ENCODE measurements at places on chromosomes 2 and 18.
A peak's percentile ranks its signal among the peaks of the same experiment; 100 is the strongest.

GRCh38 chr18:22238036-22238435 lies 68.6 kb downstream of the GATA6 start:
- DNase-seq, result no peak

DNA sequence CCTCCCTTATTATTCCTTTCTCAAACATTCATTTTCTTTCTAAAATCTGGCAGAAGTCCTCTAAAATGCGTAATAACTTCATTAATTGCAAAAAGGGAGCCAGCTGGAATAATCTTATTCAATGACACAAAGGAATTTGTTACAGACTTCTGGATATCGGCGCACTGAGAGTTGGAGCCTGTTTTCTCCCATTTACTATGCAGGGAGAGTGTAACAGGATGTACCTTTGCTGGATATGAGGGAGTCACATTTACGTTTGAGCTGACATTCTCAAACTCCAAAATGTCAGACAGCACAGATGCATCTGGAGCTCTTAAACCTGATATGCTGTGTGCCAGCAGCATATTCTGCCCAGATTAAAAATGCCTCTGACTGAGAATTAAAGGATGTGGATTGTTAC lies 275.3 kb downstream of the TMX3 start:
- no peak for DNase-seq

GRCh38 chr2:240636563-240637115 lies 11.4 kb downstream of the GPR35 start:
- peak; percentile 4 for DNase-seq

GRCh38 chr18:55324166-55324565 lies 263.8 kb downstream of the TCF4 start:
- DNase-seq, result no peak

DNA sequence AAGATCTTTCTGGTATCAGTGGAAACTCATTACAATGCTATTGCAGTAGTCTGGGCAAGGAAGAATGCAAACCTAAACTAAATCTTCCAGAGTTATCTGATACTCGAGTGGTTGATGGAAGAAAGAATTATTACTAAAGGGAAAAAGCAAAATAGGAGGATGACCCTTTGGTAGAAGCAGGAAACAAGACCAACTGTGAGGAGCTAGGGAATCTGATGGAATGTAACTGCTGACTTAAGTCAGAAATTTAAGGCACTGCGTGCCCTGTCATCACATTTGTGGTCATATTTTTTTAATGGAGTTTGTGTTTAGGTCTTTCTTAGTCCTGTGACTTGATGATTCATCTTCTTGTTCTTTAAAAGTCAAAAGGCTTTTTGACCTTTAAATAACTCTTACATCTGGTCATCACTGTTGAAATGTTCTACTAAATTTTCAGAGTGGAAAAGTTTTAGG lies 36.5 kb upstream of the ARMC9 start:
- DNase-seq, result no peak

DNA sequence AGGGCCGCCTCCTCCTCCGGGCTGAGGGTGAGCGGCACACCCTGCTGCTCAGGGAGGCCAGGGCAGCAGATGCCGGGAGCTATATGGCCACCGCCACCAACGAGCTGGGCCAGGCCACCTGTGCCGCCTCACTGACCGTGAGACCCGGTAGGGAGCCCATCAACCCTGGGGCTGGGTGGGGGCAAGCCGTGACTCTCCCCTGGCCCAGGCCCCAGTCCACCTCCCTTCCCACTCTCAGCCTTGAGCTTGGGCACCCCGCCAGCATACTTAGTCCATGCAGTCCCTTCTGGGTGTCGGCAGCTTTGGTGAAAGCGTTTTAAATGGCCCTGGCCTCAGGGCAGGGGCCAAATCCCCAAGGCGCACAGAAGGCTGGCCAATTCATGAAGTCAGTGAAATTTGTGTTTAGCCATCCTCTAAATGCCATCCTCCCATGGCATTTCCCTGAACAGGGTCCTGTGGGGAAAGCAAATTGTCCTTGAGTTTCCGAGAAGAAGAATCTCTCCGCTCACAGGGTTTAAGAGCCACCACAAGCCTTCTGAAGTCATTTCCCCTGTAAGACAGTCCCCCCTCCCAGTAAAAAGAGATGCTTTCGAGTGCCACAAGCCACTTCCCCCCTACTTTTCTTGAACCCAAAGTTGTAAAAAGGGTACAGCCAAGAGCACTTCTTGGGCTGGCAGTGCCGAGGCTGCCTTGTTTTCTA lies 17.2 kb downstream of the SPEG start:
- no peak for DNase-seq

DNA sequence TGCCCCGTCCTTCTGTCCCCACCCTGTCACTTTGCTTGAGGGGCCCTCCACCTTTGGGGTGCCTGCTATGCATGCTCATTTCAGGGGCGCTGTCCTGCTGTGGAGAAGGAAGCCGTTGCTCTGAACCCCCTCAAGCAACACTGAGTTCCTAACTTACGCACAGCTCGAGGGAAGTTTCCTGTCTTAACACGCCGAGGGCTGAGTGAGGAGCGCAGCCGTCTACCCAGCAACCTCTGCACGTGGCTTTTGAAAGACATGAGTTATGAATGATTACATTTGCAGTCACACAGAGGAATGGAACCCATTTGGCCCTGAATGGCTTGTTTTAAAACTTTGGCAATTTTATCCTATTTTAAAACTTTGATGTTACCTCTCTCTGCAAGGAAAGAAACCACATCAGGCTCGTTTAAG lies 14.0 kb downstream of the RAMP1 start:
- no peak for DNase-seq

GRCh38 chr2:109066917-109067597 lies 61.9 kb upstream of the SH3RF3 start:
- DNase-seq, result no peak

GRCh38 chr18:5693699-5694294 lies 150.0 kb upstream of the EPB41L3 start:
- DNase-seq, result no peak

DNA sequence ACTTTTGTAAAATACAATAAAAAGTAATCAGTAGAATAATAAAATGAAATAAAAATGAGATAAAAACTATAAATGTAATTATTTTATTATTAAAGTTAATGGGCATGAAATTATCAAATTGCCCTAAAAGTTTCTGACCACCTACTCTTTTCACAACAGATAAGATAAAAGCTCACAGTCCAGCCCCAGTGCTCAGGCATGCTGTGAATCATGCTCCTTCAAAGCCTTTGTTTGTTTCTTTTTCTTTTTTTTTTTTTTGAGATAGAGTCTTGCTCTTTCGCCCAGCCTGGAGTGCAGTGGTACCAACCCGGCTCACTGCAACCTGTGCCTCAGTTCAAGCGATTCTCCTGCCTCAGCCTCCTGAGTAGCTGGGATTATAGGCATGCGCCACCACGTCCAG lies 181.7 kb downstream of the ANKRD44 start:
- DNase-seq, result no peak

- DNase-seq, result no peak
Measured at GRCh38 chr2:226399006-226399405, 400.6 kb downstream of the IRS1 start.

- DNase-seq, result no peak
Measured at GRCh38 chr2:113070606-113070975, 2.8 kb downstream of the IL1F10 start.

DNA sequence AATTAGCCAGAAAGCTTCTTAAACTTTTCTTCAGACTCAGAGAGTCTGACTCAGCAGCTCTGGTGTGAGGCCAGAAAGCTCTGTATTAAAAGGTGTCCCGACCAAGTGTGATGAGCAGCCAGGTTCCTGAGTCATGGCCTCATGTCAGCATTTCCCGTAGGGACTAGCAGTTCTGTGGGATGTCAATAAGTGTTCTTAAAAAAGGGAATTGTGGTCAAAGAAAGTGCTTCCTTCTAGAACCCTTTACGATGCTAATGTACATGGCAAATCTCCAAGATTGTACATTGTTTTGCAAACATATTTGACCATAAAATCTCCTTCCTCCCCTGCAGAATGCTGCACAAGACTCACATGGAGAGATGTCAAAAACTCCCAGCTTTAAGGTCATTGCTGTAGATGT lies 80.1 kb downstream of the PLA2R1 start:
- DNase-seq, result peak; percentile 68

- DNase-seq, result no peak
Measured at GRCh38 chr2:106759966-106760365, 126.0 kb downstream of the ST6GAL2 start.

GRCh38 chr18:35941299-35941698 lies 31.2 kb upstream of the RMP24 start:
- DNase-seq, result no peak

DNA sequence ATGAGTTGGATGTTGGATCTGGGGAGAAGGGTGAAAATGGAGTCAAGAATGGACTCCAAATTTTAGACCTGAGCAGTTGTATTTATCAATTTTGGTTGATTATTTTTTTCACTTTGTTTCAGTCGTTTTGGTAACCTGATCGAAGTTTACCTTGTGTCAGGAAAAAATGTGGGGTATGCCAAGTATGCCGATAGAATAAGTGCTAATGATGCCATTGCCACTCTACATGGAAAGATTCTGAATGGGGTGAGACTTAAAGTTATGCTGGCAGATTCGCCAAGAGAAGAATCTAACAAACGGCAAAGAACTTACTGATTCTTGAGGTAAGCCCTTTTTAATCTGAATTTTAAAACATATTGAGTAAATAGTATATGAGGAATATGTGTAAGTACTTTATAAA lies 13.6 kb downstream of the RBM45 start:
- no peak for DNase-seq

DNA sequence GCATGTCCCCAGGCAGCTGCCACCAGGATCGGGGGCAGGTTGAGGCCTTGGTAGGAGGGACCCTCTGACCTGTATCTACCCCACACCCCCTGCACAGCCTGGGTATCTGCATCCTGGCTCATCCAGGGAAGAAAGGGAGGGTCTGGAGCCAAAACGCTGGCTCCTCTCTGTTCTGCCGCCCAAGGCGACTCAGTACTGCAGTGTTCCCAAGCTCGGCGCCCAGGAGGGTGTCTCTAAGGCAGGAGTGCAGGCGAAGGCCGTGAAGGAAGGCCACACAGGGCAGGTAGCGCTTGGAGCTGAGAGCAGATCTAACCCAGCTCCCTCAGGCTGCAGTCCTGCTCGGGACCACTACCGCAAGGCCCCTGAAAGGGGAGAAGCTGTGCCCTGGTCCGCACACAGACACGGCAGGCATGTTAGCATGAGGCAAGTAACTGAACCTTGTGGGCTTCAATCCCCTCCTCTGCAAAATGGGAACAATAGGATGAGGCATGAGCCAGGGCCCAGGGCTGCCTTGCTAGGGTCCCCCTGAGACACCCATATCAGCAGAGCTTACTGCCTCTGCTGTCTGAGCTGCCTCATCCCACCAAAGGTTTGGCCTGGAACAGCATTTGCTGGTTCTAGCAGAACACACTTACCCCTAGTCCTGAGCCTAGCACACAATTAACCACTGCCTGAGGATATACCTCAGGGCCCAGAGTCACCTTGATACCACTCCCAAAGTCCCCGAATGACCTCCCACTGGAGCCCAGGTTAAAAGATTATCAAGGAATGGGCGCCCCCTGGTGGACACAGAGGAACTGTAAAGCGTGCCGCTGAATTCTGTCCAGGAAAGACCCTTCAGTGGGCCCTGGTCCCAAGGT lies 6.5 kb downstream of the PTMA start:
- DNase-seq, result peak; percentile 60

- no peak for DNase-seq
Measured at GRCh38 chr2:62306751-62307468, 111.0 kb downstream of the B3GNT2 start.

GRCh38 chr18:21458310-21458709 lies 142.2 kb downstream of the ESCO1 start:
- no peak for DNase-seq

- no peak for DNase-seq
Measured at GRCh38 chr2:42567364-42567763, 1.1 kb upstream of the MTA3 start.

DNA sequence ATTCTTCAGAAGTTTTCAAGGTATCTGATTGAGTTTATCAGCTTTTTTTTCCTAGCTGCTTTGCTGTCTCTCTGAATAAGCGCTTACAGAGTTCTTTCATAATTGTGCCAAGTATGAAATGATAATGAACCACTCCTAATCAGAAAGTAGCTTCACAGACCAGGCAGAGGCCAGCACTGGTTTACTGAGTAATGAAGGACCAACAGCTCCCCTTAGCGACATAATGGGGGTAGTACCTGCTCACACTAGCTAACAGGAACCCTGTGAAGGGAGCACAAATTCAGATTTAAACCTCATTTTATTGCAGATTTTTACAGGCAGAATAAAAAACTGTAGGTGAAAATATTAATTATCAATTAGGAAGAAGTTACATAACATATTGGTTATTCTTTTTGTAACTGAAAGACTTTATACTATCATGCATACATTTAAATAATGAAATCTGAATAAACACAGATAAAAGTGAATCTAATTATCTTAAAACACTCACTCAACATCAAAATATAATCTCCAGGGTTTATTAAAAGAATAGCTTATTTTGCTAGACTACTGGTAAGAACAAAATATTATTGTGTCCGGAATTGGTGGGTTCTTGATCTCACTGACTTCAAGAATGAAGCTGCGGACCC lies 53.7 kb upstream of the LRRC30 start:
- DNase-seq, result no peak

GRCh38 chr2:47422560-47422959 lies 19.6 kb downstream of the MSH2 start:
- DNase-seq, result no peak

DNA sequence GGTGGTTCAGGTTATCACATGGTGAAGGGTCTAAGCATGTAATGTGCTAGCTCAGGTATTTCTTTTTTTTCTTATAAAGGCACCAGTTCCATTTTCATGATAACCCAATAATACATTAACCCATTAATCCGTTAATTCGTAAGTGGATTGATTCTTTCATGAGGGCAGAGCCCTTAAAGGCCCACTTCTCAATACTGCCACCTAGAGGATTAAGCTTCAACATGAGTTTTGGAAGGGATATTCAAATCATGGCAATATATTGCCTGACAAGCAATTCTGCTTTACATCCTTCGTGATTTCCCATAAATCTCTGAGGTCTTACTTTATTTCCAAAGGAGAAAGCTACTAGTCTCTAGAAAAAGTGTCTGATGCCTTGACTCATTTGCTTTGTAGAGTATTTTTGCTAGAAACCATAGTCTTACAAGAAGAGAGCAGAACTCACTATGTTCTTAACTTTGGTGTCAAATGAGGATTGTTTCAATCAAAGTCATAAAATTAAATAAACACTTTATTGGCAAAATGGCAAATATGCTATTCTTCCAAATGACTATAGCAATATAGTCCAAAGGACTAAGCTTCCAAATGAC lies 271.3 kb downstream of the KCNS3 start:
- peak; percentile 66 for DNase-seq

- DNase-seq, result no peak
Measured at GRCh38 chr2:77127345-77127744, 394.8 kb downstream of the LRRTM4 start.
